H1 (cell line): ENCODE measurements at places on chromosomes 3 and 15. TPM values are rescaled to one million over a fixed set of nuclear protein-coding genes. Genes with fewer than 3 reads are reported as not detected.

Gene UQCC5
- 37.7 and 39.3 TPM in 2 replicates for total RNA-seq

Gene RAMAC
- total RNA-seq, result 32.9 and 33.5 TPM in 2 replicates

Gene AGTR1
- total RNA-seq, result not detected in 2 replicates

Gene SLC12A8
- 12.0 and 13.7 TPM in 2 replicates for total RNA-seq

Gene GOLGA6L4
- total RNA-seq, result 3.6 and 3.7 TPM in 2 replicates

Gene AGBL1
- not detected in 2 replicates for total RNA-seq

Gene FOXP1
- 24.6 and 25.4 TPM in 2 replicates for total RNA-seq

Gene EFL1
- 31.5 and 32.8 TPM in 2 replicates for total RNA-seq

Gene FBLN2
- total RNA-seq, result 15.5 and 17.4 TPM in 2 replicates

- no peak overlapping the region for H3K27ac ChIP-seq
- H3K4me3 ChIP-seq, result no peak overlapping the region
- no peaks in the 10 kb centered on the region for H3K4me1 ChIP-seq
- no peaks in the 10 kb centered on the region for H3K36me3 ChIP-seq
Measured at GRCh38 chr3:167521006-167521355, 47.1 kb upstream of the SERPINI2 start.

- H3K4me3 ChIP-seq, result no peak overlapping the region
- no peak for DNase-seq
- H3K27ac ChIP-seq, result no peak overlapping the region
- H3K4me1 ChIP-seq, result no peaks in the 10 kb centered on the region
Measured at GRCh38 chr15:36778531-36778930, 199.1 kb downstream of the CDIN1 start.

GRCh38 chr3:62798000-62798399 lies 77.2 kb downstream of the CADPS start:
- no peak overlapping the region for H3K4me3 ChIP-seq
- H3K27ac ChIP-seq, result no peak overlapping the region
- H3K36me3 ChIP-seq, result no peaks in the 10 kb centered on the region
- peaks cover 7% of the 10 kb centered on the region for H3K4me1 ChIP-seq
- no peaks in the 10 kb centered on the region for H3K27me3 ChIP-seq

DNA sequence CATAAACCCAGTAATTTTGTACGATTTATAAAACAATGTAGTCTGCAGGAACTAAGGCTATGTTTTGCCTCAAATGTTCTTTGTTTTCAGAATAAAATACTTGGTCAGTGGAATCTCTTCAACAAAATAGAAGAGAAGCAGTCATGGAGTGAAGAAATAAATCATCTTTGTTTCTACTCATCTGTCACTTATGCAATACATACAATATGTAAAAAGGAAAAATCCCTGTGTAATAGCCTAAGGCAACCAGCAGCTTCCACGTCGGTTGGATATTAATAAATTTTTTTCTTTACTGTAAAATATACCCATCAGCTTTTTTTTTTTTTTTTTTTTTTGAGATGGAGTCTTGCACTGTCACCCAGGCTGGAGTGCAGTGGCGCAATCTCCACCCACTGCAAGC lies 5.2 kb upstream of the WDR5B start:
- H3K27me3 ChIP-seq, result no peaks in the 10 kb centered on the region
- DNase-seq, result no peak
- no peaks in the 10 kb centered on the region for H3K36me3 ChIP-seq
- H3K4me3 ChIP-seq, result no peak overlapping the region

DNA sequence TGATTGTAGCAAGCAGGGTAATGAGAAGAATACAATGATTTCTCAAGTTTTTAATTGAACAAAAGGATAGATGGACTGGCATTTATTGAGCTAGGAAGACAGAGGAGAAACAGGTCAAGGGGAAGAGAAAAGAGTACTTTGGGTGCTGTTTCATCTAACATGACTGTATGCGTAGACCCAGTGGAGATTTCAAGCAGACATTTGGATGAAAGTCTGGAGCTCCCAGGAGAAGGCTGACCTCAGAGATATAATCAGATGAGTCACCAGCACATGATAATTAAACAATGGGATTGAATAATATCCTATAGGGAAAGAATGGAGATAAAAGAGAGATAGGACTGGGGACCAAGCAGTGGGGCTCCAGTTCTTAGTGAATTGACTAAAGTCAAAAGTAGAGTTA lies 194.9 kb downstream of the ARRDC4 start:
- H3K4me1 ChIP-seq, result peaks cover under 1% of the 10 kb centered on the region; the same call in 1 of the 2 replicates
- no peaks in the 10 kb centered on the region for H3K36me3 ChIP-seq
- no peak overlapping the region for H3K4me3 ChIP-seq
- no peaks in the 10 kb centered on the region for H3K27me3 ChIP-seq
- no peak overlapping the region for H3K27ac ChIP-seq

DNA sequence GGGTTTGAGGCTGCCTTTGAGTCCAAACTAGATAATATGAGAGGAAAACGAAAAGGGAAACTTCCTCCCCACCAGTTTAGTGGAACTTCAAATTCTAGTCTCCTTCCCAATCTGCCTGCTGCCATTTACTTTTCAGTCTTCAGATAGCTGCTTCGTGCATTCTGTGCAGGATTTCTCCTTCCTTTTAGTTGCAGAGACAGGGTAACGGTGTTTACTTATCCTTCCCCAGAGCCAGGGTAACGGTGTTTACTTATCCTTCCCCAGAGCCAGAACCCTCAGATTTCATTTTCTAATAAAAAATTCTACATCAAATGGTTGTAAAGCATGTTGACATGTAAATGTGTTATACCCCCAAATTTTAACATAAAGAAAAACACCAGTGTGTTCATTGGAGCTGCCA lies 282.6 kb downstream of the VPS13C start:
- no peak overlapping the region for H3K4me3 ChIP-seq
- H3K27ac ChIP-seq, result no peak overlapping the region
- no peaks in the 10 kb centered on the region for H3K4me1 ChIP-seq
- no peaks in the 10 kb centered on the region for H3K36me3 ChIP-seq
- no peak for DNase-seq

- H3K4me1 ChIP-seq, result no peaks in the 10 kb centered on the region
- no peaks in the 10 kb centered on the region for H3K27me3 ChIP-seq
- no peak overlapping the region for H3K4me3 ChIP-seq
- H3K27ac ChIP-seq, result no peak overlapping the region
- no peaks in the 10 kb centered on the region for H3K36me3 ChIP-seq
Measured at GRCh38 chr15:58839485-58839884, 68.4 kb downstream of the MINDY2 start.

DNA sequence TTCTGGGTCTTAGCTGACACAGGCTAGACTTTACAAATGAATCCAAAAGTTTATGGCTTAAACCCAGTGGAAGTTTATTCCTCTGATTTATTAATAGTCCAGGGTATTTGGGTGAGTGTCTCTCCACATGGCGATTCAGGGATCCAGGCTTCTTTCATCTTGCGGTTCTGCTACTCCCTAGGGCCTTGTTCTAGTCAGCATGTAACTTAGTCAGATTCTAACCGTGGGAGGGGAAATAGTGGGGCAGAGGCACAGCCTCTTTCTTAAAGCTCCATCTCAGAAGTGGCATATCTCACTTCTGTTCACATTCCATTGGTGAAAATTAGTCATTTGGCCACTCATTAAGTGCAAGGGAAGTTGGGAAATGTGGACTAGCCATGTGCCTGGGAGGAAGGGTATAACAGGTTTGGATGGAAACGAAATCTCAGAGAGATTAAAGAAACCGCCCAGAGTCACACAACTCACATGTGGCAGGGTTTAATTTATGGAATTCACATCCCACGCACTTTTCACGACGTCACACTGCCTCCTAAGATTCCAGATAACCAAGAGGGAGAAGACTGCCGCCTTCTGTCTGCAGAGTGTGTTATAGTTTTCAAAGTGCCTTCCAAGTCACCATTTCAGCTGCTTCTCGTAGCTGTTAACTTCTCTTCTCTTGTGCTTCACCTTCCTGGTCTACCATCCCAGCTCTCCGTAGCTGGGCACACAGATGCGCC lies 11.4 kb upstream of the RASGRF1 start:
- H3K4me1 ChIP-seq, result no peaks in the 10 kb centered on the region
- H3K4me3 ChIP-seq, result no peak overlapping the region
- no peak overlapping the region for H3K27ac ChIP-seq
- peak; percentile 11 for DNase-seq

- H3K4me3 ChIP-seq, result peak overlapping the region; percentile 71; the same call in 1 of the 2 replicates
Measured at GRCh38 chr3:69738315-69738714, 949 bp upstream of the MITF start.

GRCh38 chr15:57504599-57504940 lies 87.1 kb upstream of the MYZAP start:
- no peak overlapping the region for H3K27ac ChIP-seq
- H3K4me1 ChIP-seq, result peaks cover 3% of the 10 kb centered on the region
- no peak overlapping the region for H3K4me3 ChIP-seq
- H3K36me3 ChIP-seq, result no peaks in the 10 kb centered on the region
- DNase-seq, result no peak
- H3K27me3 ChIP-seq, result no peaks in the 10 kb centered on the region
